ENCODE measurements at places on chromosomes 5 and 9.

GRCh38 chr5:158026304-158027031, 167.5 kb upstream of the CLINT1 start:
- DNase-seq: peak; percentile 50

GRCh38 chr9:16282216-16282615, 588.3 kb downstream of the BNC2 start:
- peak; percentile 38 for DNase-seq

GRCh38 chr9:33320568-33321261, 30.4 kb downstream of the NFX1 start:
- peak; percentile 84 for DNase-seq

DNA sequence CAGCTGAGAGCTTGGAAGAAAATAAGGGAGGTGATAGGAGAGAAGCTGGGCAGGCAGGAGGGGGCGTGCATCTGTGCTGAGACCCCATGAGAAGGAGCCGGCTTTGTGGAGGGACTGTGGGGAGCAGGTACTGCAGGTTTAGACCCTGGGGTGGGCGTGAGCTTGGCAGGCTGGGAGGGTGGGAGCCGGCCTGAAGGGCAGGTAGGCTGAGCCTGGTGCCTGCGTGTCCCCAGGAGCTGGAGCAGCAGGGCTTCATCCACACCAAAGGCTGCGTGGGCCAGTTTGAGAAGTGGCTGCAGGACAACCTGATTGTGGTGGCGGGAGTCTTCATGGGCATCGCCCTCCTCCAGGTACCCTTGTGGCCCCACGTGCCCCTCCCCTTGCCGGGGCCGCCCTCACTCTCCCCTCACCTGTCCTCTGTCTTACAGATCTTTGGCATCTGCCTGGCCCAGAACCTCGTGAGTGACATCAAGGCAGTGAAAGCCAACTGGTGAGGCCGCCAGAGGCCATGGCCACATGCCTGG, 9.2 kb downstream of the TSPAN17 start:
- no peak for DNase-seq

DNA sequence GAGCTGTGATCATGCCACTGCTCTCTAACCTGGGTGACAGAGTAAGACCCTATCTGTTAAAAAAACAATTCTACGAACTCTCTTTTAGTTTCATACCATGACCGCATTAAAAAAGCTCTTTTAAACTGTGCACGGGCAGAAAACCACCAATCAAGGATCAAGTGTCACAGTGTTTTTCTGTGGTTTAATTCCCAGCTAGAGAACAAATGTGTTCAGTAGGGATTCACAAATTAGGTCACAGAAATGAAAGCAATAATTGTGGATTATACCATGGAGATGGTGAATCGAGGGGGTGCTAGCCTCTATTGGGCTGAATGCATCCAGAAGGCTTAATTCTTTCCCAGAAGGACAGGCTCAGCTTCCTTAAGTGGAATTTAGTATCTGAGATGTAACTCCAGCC, 79.1 kb downstream of the ATG10 start:
- no peak for DNase-seq

DNA sequence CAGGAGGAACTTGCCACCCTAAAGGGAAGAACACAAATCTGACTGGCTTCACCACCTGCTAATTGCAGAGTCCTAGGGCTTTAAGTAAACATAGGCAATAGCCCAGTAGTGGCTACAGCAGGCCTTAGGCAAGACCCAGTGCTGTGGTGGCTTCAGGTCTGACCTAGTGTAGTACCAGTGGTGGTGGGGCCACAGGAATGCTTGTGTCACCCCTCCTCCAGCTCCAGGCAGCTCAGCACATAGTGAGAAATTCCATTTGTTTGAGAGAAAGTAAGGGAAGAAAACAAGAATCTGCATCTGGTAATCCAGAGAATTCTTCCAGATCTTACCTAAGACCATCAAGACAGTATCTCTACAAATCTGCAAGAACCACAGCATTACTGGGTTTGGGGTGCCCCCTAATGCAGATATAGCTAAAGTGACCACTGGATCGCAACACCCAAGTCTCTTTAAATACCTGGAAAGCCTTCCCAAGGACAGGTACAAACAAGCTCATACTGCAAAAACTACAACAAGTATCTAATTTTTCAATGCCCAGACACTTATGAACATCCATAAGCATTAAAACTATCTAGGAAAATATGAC, 102.6 kb upstream of the TRPM3 start:
- DNase-seq: peak; percentile 2

GRCh38 chr9:69574057-69574456, 98.1 kb downstream of the APBA1 start:
- DNase-seq: no peak

GRCh38 chr9:90547896-90548295, 94.7 kb downstream of the DIRAS2 start:
- DNase-seq: no peak

DNA sequence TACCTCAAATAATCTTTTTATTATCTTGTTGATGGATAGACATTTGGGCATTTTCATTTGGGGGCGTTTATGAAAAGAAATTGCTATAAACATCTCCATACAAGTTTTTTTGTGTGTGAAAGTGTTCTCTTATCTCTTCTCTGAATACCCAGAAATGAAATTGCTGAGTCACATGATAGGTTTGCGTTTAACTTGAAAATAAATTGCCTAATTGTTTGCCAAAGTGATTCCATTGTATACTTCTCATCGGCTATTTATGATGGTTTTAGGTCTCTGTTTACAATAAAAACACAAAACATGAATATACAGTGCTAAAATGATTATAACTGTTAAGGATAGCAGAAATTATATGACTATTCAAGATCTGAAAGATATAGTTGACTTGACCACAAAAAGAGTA, 361.7 kb downstream of the TAF11L14 start:
- DNase-seq: no peak

DNA sequence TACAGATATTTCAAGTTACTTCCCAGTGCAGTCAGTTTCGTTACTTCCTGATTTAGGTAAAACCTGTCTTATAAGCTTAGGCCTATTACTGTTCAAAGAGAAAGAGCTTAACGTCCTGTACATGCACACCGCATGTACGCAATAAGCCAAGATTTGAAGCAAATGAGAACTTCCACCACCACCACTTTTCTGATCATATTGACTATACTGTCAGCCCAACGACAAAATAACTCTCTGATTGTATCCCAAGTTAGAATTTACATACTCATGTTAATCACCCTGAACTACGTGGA, 5.1 kb downstream of the NFIB start:
- no peak for DNase-seq

DNA sequence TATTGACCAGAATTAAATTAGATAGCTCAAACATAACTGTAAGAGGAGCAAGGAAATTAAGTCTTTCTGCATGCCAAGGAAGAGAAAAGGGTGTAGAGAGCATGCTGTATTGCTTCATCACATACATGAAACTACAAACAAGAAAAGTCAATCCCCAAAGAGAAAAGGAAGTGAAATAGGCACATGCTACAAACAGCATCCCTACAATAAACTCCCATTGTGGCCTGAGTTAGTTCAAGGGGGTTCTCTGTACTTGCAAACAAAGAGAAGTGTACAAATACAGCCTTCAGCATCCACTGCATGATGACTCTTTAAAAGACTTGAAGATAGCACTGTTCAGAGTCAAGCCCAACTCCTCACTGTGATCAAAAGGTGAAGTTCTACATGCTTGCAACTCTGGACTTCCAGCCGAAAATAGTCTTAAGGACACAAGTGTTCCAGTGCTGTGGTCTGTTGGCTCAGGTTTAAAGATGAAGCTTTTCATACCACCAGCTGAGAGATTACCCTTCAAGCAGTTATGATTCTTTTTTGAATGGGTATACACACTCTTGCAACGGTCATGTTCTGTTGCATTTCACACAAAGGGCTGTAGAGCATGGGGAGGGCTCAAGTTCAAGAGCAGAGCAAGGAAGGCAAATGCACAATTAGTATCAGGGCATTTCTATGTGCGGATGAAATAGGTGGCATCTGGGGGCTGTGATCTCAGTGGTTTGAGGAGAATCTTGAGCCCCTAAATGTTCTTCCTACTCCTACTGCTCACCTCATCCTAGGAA, 534.5 kb downstream of the EBF1 start:
- DNase-seq: no peak

DNA sequence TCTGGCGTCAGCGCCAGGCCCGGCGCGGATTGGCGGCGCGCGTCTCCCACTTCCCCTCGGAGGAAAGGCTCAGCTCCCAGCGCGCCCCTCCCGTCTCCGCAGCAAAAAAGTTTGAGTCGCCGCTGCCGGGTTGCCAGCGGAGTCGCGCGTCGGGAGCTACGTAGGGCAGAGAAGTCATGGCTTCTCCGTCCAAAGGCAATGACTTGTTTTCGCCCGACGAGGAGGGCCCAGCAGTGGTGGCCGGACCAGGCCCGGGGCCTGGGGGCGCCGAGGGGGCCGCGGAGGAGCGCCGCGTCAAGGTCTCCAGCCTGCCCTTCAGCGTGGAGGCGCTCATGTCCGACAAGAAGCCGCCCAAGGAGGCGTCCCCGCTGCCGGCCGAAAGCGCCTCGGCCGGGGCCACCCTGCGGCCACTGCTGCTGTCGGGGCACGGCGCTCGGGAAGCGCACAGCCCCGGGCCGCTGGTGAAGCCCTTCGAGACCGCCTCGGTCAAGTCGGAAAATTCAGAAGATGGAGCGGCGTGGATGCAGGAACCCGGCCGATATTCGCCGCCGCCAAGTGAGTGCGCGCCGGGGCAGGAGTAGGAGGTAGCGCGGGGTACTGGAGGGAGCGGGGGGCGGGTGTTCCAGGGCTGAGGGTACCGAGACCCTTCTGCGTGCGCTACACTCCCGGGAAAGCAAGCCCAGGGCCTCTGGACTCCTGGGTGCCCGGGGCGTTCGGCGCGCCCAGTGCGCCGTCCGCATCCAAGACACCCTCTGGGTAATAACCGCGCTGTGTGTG, at the start of gene MSX2:
Gene MSX2, plus strand, starts transcription at position 99 of the 777 bp plus-strand sequence. Its CDS starts 78 bp downstream, at position 177.
- peak; percentile 16 for DNase-seq

GRCh38 chr5:170307575-170308465, 10.2 kb upstream of the LCP2 start:
- DNase-seq: no peak

GRCh38 chr5:42583322-42583721, 160.1 kb downstream of the GHR start:
- DNase-seq: no peak

DNA sequence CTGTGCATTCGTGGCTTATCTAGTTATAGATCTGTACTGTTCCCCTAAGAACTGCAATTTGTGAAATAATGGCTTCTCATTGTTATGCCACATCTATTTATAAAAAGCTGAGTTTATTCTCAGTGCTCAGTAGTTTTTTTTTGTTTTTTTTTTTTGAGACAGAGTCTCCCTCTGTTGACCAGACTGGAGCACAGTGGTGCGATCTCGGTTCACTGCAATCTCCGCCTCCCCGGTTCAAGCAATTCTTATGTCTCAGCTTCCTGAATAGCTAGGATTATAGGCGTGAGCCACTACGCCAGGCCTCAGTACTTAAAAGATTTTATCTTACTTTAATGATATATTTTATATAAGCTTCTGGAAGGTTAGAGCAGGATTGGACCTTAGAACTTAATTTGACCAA, 19.0 kb downstream of the SEC61B start:
- DNase-seq: no peak

GRCh38 chr9:104915753-104916152, 12.2 kb downstream of the ABCA1 start:
- DNase-seq: no peak

GRCh38 chr5:135076801-135077200, 42.8 kb upstream of the PITX1 start:
- DNase-seq: no peak

GRCh38 chr5:9015260-9015936, 530.5 kb downstream of the SEMA5A start:
- peak; percentile 36 for DNase-seq

- no peak for DNase-seq
These were observed 6.8 kb downstream of the ENC1 start for GRCh38 chr5:74633695-74634094.

GRCh38 chr5:64921386-64921785, 152.7 kb downstream of the CWC27 start:
- DNase-seq: no peak

DNA sequence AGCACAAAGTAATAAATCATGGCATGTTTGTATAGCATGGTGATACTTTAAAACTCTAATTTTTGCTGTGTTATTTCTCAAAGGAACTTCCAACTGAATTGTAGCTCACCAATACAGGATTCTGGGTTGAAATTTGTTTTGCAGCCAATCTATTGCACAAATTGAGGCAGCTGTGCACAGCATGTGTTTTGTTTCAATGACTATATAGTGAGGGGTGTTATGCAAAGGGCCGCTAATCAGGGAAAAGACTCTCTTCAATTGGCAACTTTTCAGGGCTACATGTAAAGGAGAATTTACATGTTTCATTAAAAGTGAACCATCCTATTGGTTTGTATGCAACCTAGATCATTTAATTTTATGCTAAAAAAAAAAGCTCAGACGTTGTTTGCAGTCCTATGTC, 44.6 kb downstream of the PLPPR1 start:
- no peak for DNase-seq

All from AG04449 (cell line).